Muscle of arm (tissue), 14 donors: ENCODE measurements at places on chromosomes 2 and 18.

DNA sequence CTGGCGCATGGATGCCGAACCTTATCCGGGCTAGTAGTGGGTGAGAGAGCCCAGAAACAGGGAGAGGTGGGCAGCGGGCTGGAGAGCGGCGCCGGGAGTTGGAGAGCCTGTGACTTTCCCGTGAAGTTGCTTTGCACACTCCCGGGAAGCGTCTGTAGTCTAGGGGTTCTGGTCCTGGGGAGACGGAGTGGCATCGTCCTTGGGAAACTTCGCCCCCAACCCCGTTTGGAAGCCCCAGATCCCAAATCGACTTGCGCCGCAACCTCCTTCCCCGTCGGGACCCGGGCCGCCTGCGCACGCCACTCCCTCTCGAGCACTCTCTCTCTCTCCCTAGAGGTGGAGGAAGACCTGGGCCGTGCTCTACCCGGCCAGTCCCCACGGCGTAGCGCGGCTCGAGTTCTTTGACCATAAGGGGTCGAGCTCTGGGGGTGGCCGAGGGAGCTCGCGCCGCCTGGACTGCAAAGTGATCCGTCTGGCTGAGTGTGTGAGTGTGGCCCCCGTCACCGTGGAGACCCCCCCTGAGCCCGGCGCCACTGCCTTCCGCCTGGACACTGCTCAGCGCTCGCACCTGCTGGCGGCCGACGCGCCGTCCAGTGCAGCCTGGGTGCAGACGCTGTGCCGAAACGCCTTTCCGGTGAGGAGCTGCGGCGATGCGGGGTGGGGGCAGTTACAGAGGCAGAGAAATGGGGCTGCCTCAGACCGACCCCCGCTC, 456 bp downstream of the DOK1 start:
- DNase-seq: peak; percentile 34

DNA sequence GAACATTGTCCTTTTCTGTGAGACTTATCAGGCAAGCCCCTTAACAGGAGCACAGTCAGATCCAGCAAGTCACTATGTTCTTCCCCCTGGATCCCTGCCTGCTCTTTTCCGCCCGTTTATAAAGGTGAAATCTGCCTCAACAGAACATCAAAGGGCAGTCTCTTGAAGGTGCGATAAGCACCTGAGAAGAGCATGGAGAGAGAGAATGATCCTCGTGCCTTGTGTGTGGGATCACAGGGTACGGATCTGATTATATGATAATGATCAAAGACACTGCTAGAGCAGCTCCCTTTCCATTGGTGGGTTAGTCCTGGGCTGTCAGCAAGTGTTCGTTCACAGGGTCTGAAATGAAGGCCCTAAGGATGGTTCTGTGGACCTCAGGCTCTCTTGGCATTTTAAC, 106.4 kb downstream of the ZAP70 start:
- no peak for DNase-seq

DNA sequence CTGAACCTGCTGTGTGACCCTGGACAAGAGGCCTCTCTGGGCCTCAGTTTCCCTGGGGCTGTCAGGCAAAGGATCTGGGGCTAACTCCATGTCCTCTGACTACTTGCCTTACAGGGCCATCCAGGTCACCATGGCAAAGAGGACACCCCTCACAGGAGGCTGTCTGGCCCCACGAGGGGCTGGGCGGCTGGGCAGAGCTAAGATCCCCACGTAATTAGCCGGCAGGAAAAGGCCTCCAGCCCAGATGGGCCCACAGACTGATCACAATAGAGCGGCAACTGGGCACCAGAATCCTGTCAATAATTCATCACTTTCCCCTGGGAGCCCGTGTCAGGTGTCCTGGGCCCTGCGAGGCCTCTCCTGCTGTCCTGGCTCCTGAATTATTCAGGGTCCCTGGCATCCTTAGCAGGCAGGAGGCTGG, 44.8 kb upstream of the OTOF start:
- no peak for DNase-seq

GRCh38 chr2:219836647-219837177, 209.3 kb downstream of the SLC4A3 start:
- peak; percentile 43 for DNase-seq

- no peak for DNase-seq
Measured at GRCh38 chr2:54709336-54709809, 14.1 kb upstream of the EML6 start.
